ENCODE measurements at places on chromosomes 1 and 21.
A peak's percentile ranks its signal among the peaks of the same experiment; 100 is the strongest.

DNA sequence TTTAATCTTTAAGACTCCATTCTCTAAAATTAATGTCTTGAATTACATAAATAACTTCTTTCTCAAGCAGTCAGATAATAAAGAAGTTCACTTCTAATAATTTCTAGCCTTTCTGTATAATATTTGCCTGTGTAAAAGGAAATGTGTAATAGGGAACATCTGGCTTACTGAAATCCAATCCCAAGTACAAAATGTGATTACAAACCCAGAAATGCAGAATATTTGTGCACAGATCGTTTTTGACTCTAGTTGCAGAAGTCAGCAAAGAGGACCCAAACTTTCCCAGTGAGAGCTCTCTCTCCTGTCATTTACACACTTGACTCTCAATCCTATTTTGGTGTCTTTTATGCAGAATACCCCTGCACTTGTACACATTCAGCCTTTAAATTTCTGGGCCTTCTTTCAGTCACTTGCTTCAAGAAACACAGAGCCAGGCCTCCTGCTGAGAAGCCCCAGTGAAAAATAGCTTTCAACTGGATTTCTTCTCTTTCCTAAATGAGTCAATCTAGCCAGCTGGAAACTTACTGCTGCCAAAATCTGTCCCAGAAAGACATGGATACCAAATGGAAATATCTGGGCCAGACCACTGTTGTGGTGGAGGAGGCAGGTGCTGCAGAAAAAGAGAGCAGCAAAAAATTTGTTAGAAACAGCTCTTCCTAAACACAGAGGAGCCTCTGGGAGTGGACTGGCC is 68.5 kb upstream of the ADAM30 start:
- no peak for DNase-seq

- no peak for DNase-seq
These were observed 39.2 kb downstream of the MAPKAPK2 start for GRCh38 chr1:206723805-206724472.

DNA sequence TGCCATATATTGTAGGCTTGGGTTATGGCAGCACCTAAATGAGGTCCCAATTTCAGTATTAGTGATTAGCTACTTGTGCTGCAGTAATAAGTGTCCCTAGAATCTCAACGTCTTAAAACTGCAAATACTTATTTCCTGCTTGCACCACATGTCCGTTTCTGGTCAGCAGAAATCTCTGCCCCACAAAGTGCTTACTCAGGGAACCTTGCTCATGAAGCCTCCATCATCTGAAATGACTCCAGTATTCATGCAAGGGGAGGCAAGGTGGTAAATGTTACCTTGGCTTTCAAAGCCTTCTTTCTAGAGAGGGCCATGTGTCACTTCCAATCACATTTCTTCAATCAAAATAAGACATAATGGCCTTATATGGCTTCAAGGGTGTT is 274.2 kb upstream of the KAZN start:
- DNase-seq = no peak

- peak; percentile 56 for DNase-seq
These were observed 12.0 kb upstream of the KCNE2 start for GRCh38 chr21:34351786-34352241.

DNA sequence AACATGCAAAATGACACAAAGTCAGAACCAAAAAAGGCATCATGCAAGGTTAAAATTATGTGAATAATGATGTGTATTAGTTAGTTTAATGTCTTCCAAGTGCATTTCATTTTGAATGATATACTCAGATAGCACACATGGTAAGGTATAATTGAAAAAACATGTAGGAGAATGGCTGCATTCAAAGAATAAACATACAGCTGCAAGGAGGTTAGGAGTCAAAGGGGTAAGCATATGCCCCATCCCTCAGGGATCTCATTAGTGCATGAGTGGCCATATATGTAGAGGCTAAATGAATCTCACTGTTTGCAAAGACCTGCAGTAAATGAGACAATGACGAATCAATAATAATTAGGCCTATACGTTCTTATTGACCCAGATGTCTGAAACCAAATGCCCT is 179.7 kb upstream of the HOOK1 start:
- no peak for DNase-seq

DNA sequence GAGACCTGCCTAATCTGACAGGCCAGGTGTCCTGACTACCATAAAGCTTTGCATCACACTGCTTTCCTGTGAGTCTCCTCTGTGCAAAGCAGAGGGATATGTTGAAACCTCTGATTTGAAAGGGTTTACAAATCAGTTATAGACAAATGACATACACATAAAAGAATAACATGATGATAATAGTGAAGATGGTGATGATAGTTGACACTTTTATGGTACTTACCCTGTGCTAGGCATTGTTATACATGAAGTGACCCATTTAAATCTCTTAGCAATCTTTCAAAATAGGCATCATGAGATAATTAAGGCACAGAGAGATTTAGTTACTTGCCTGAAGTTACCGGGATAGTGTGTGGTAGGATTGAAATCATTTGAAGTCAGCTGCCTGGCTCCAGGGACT is 34.1 kb upstream of the PKN2 start:
- DNase-seq = no peak

DNA sequence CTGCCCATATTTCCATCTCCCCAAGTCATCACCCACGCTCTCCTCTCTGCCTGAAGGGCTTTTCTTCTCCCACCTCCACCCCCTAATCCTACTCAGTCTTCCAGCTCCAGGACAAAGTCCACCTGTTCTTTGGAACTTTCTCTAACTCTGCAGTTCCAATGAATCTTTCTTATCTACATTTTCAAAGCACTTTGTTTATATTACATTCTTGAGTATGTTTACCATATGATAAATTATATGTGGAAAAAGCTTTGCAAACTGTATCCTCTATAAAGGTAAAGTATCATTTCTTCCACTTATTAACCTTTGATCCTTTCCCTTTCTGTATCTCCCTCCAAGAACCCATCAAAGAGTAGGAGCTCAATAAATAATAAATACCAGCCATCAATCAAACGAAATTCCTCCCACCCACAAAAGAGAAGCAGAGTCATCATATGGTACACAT is 39.7 kb downstream of the TTC13 start:
- no peak for DNase-seq

Data from NCI-H2107 (cell line).